BJ (cell line): ENCODE measurements at places on chromosomes 2 and 18.

DNA sequence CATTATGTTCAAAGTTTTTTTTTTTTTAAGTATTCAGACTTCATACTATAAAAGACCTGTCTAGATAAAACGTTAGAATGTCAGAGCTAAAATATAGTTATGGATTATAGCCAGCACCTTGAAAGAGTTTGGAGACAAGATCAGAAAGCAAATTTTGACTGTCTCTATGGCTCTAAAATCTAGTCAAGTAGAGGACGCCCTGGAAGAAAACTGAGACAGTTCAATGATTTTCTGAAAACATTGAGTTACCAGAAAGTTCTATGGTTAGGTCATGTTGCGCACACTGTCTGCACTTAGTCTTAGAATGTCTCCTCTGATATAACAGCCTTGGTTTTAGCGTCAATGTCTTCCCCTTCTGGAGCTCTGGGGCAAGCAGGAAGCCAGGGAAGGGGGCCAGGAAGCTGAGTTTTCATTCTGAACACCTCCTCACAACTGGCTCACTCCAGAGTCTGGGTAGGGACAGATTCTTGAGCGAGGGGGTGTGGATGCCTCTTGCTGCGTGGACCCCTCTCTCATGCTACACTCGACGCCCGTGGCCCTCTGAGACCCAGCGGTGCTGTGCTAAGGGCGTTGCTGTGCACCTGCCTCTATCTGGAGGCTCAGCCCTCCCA, 99.5 kb downstream of the RNF144A start:
- no peak for DNase-seq

GRCh38 chr2:37287966-37288365, 36.7 kb downstream of the PRKD3 start:
- no peak for DNase-seq

GRCh38 chr2:88126772-88127637, 857 bp downstream of the FABP1 start:
- no peak for DNase-seq

GRCh38 chr2:80499095-80499494, 194.5 kb upstream of the LRRTM1 start:
- no peak for DNase-seq

- no peak for DNase-seq
These were observed 58.1 kb downstream of the NCKAP1 start for GRCh38 chr2:182980115-182980514.

GRCh38 chr2:71897836-71898235, 249.8 kb downstream of the CYP26B1 start:
- no peak for DNase-seq

GRCh38 chr2:233033672-233034071, 1.2 kb downstream of the NEU2 start:
- no peak for DNase-seq

- no peak for DNase-seq
These were observed 162.3 kb downstream of the FHOD3 start for GRCh38 chr18:36459786-36460185.

DNA sequence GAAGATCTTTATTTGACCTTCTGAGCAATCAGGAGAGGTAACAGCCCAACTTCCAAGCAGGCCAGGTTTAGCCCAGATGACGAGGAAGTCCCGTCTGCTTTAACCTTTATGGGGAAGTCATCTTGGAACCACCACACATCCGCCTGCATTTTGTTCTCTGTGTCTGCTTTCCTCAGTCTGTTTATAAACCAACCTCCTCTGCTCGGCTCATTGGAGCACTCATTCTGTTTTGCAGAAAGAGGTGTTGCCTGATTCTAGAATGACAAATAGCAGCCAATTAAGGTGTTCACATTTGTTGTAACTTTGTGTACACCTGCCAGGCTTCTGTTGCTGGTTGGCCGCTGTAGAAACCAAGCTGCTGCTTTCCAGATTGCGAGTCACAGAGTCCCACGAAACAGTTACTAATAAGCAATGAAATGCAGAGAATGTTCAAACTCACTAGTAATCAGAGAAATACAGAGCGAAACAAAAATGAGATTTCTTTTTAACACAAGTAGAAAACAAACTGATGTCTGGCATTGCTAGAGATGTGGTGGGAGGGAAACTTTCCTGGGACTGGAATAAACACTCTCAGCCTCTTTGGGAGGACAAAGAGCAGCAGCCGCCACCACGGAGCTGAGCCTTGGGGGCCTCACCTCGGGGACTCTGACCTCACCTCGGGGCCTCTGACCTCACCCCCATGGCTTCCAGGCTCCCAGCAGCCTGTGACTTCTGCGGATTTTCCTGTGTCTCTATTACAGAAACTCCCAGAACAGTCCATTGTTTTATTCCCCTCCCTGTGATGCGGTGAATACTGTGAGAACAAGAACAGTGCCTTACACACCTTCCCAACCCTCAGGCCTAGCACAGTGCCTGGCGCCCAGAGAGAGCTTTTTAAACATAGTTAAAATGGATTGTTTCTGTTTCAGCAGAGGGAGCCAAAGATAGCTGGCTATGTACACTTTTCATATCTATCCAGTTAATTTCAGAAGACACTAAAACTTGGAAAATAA, 64.0 kb downstream of the MBP start:
- no peak for DNase-seq

GRCh38 chr2:16325016-16325975, 340.3 kb downstream of the CYRIA start:
- DNase-seq = no peak

- DNase-seq = peak; percentile 54
These were observed 920 bp downstream of the GULP1 start for GRCh38 chr2:188292348-188293239.

GRCh38 chr2:195338856-195339255, 318.2 kb upstream of the SLC39A10 start:
- DNase-seq = no peak

GRCh38 chr18:79612291-79613108, 67.1 kb upstream of the CTDP1 start:
- DNase-seq = no peak

GRCh38 chr2:29741132-29741531, 180.3 kb downstream of the ALK start:
- DNase-seq = no peak

DNA sequence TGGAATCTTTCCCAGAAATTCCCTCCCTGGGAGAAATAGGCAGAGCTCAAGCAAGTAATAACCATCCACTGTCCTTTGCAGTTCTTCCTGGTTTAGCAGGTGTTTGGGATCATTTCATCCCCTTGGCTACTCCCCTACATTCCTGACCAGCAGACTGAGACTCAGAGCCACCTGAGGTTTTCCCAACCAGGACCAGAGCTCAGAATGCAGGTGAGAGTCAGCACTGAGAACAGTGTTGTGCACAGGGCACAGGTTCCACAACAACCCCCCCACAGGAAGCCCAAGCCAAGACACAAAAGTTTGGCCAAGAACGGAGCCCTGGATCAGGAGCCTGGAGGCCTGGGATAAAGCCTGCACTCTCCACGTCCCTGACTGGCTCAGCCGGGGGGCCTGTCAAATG, 21.0 kb upstream of the LOXHD1 start:
- no peak for DNase-seq

GRCh38 chr2:138155304-138155703, 191.0 kb downstream of the HNMT start:
- DNase-seq = no peak

DNA sequence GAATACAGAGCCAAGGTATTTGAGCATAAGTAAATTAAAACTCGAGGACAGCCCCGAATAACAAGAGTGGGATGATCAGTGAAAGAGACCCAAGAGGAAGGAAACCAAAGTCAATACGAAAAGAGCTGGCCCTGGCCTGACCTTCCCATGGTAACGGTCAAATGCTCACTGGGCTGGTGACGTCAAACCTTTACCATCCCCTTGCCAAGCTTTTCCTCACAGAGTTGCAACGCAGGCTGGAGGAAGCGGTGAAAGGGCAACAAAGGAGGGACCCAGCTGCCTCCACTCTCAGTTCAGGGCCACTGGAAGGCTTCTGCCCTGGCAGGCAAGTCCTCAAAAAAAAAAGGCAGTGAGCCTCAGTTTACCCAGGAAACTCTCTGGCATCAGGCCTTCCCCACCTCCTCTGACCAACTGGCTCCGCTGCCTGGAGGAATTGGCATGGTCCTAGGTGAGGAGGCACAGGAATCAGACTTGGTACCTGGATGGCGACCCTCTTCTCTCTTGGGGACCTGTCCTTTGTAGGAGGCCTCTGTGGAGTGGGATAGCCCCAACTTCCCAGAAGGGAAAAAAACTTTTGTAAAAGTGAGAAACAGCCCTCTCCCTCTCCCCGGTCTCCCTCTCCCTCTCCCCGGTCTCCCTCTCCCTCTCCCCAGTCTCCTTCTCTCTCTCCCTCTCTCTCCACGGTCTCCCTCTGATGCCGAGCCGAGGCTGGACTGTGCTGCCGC, 212.4 kb downstream of the ANAPC1 start:
- DNase-seq = no peak

- DNase-seq = peak; percentile 44
These were observed 45.2 kb upstream of the ST3GAL5 start for GRCh38 chr2:85933753-85934594.

GRCh38 chr18:28091197-28091596, 85.7 kb downstream of the CDH2 start:
- no peak for DNase-seq

GRCh38 chr2:120460511-120460910, 114.6 kb downstream of the INHBB start:
- DNase-seq = no peak

DNA sequence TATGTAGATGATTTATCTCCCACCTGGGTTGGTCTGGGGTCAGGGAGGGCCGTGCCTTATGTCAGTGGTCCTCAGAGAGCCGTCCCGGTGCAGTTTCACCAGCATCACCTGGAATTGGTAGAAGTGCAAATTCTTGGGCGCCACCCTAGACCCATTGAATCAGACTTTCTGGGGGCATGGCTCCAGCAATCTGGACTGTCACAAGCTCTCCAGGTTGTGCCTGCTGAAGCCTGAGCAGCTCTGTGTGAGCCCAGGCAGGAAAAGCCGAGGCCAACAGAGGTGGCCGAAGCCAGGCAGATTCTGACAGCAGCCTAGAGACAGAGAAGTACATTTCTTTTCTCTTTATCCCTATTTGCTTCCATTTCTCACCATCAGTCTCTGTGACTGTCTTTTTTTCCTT, 98.4 kb upstream of the SEC11C start:
- DNase-seq = no peak

DNA sequence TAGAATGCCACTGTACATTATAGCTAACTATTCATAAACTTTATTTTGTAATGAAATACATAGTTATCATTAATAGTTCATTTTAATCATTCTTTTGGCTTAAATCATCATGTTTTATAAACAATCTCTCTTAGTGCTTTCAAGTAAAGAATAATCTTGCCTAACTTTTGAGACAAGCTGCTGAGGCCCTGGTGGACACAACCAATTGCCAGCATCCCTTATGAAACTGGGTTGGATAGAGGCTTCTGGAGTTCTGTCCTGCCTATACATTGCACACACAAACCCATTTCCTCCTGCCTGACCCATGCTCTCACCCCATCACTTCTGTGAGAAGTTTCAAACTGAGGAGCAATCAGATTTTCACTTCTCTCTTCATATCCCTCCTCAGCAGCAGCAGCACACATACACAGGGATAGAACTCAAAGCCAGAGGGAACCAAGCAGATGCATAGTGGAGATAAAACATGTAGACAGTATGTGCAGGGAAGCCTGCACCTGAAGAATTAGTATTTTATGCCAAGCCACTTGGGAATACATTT, 450.0 kb upstream of the SLC14A2 start:
- no peak for DNase-seq

DNA sequence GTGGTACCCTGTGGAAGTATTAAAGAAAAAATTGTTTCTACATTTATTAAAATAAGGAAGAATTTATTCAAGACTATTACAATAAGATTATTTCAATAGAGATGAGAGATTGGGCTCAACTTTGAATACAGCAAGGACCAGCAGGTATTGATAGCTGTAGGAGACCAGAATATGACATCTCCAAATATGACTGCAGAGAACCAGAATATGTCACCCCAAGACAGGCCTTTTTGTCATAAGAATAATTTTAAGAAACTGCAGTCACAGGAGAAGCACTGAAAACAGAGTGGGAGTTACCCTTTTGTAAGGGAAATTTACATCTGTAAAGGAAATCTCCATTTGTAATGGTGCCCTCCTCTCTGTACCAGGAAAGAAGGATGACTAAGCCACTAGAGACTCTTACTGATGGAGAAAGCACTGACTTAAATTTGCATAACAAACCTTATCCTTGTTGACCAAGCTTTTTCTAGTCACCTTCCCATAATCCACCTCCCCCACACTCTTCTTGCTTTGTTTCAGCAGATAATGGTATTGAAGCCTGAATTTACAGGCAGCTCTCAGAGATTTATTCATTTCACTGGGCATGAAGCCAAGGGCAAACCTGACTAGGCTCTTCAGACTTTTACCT, 145.1 kb upstream of the RMP24 start:
- no peak for DNase-seq
